ENCODE measurements at places on chromosomes 2 and 18. TPM values are rescaled to one million over a fixed set of nuclear protein-coding genes. Genes with fewer than 3 reads are reported as not detected.
A peak's percentile ranks its signal among the peaks of the same experiment; 100 is the strongest.

Gene SKOR2
- not detected for polyA plus RNA-seq

Gene IL36B
- polyA plus RNA-seq = not detected

- DNase-seq = no peak
Measured at GRCh38 chr18:5747678-5748077, 147.6 kb downstream of the TMEM200C start.

DNA sequence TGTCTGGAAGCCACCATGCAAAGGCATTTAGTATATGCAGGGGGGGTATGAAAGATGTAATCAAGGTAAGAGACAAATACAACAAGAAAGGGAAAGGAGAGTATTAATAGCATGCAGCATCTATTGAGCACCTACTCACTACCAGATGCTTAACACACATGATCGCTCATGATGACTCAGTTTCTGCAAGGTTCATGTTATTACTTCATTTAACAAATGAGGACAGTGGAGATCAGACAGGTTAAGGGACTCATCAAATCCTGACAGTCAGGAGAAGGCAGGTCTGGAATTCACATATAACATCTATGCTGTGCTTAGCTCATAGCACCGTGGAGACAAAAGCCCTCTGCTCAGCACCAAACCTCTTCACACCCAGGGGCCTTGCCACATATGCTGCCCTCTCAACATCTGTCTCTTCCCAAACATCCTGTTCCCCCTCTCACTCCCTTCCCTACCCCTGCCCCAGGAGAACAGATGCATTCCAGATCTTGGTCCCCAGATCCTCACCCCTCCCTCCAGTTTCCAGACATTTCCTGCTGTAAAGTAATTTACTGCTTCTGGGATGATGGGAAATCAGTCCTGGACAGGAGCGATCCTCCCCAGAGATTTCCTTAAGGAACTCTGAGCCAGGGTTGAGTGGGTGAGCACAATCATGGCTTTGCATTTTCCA is 155.3 kb downstream of the ANTXR1 start:
- no peak for DNase-seq

Gene ECEL1
- polyA plus RNA-seq = not detected

DNA sequence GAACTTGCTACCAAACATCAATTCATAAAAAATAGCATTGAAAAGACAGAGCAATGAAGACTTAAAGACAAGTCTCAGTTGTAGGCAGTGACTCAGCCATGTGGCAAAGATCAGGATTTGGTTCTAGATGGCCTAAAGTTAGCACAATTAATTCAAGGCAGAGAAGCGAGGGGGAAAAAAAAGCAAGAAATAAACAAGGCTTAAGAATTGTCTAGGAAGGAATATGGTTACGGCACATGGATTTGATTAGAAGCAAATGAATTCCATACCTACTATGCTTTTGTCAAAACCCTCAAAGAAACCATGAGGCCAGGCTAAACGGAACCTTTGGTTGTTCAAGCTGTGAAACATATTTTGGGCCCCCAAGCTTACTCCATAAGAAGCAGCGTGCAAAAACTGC is 362.2 kb upstream of the KCNH7 start:
- no peak for DNase-seq

- DNase-seq = peak; percentile 59
Measured at GRCh38 chr2:147641651-147642050, 203.2 kb upstream of the ACVR2A start.

Gene IHH
- not detected for polyA plus RNA-seq

DNA sequence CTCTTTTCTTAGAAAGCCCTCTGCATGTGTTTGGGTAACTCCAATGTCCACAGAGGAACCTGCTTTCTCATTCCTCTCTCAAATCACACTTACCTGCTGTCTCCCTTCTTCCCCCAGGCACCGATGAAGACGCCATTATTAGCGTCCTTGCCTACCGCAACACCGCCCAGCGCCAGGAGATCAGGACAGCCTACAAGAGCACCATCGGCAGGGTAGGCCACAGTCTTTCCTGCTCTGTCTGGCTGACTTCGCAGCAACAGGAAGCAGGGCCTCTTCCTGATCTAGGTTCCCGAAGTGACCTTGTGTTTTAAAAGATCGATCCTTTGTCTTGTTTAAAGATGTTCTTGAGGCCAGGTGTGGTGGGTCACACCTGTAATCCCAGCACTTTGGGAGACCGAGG is 25.0 kb upstream of the GMCL1 start:
- no peak for DNase-seq

DNA sequence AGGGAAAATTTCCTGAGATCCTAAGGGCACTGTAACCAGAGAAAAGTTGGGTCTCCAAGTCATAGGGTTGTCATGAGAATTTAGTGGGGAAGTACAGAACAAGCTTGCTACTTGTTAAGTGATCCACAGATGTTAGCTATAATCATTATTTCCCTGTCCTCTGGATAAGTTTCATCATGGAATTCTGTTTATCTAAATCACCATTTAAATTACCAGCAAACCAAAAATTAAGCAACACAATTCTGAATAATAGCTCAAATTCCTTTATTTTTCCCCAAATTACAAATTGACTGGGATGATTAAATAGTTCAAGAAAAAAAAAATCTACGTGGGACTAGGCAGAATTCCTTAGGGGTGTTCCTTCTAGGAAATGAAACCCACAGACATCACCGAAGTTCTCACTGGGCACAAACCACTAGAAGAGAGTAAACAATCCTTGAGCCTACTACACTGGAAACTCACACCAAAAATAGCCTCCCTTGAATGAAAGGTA is 159.5 kb downstream of the COL6A3 start:
- DNase-seq = peak; percentile 68

DNA sequence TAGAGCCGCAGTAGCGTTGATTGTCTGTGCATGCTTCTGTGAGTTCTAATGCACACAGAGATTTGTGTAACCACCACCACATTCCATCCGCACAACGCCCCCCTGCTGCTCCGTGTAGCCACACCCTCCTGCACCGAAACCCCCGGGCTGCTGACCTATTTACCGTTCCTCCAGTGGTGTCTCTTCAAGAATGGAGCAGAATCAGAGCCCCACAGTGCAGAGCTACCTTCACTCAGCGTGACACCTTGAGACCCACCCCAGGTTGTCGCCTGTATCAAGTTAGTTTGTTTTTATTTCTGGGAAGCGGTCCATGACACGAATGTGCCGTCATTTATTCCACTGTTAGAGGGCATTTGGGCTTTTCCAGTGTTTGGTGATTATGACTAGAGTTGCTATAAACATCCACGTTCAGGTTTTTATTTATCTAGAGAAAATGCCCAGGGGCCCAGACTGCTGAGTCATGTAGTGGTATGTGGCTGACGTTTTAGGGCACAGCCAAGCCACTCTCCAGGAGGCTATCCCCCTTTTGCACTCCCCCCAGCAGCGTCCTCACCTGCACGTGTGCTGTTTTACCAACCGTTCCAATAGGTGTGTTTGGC is 266.8 kb downstream of the NDUFA10 start:
- peak; percentile 37 for DNase-seq

Gene SGPP2
- not detected for polyA plus RNA-seq

Gene CRACDL
- not detected for polyA plus RNA-seq

- peak; percentile 85 for DNase-seq
Measured at GRCh38 chr2:1556776-1557466, 143.7 kb downstream of the TPO start.

Gene HOXD11
- polyA plus RNA-seq = 27.7 TPM

GRCh38 chr2:171345971-171346722 is 87.6 kb downstream of the METTL8 start:
- no peak for DNase-seq

Gene CMPK2
- 0.11 TPM for polyA plus RNA-seq

Data from GM23248 (cell line).